WTC11 (cell line): ENCODE measurements at places on chromosomes 13 and 19. TPM values are rescaled to one million over a fixed set of nuclear protein-coding genes. Genes with fewer than 3 reads are reported as not detected.

Gene IGFL2
- not detected in 3 replicates for total RNA-seq

- peaks cover 9% of the 10 kb centered on the region for H3K36me3 ChIP-seq
- H3K4me3 ChIP-seq, result peak overlapping the region; percentile 98
- H3K27me3 ChIP-seq, result no peaks in the 10 kb centered on the region
- DNase-seq, result no peak
- peaks cover 14% of the 10 kb centered on the region for H3K4me1 ChIP-seq
These were observed 405 bp upstream of the ZNF569 start for GRCh38 chr19:37467608-37468090.

Gene LIM2
- not detected in 3 replicates for total RNA-seq

- H3K4me1 ChIP-seq, result peaks cover 35% of the 10 kb centered on the region
- peaks cover 25% of the 10 kb centered on the region for H3K36me3 ChIP-seq
- DNase-seq, result peak; percentile 84
- no peak overlapping the region for H3K27ac ChIP-seq
These were observed 2.5 kb upstream of the EEF2 start for GRCh38 chr19:3987619-3988371.

Gene ZNF426
- 27.1 to 30.3 TPM (median 27.2 TPM) in 3 replicates for total RNA-seq

Gene CLEC4G
- total RNA-seq, result 0.55 to 0.66 TPM (median 0.62 TPM) in 3 replicates

DNA sequence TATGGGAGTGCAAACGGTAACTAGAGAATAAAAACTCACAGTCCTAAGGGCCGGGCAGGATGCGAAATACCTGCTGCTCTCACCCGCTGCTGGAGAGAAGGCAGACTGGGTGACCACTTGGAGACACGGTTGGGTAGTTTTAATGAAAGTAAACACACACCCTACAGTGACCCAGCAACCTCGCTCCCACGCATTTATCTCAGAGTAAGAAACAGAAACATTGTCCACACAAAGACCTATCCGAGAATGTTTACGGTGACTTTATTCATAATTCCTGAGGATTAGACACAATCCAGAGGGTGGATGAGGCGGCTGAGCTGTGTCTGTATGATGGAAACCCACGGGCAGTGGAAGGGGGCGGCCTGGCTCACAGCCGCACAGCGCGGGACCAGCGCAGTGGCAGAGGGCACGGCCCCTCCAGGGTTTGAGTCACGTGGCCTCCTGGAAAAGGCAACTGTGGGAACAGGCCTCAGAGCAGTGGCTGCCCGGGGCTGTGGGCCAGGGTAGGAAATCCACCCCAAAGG, 73.5 kb upstream of the C13orf46 start:
- no peaks in the 10 kb centered on the region for H3K36me3 ChIP-seq
- peaks cover 20% of the 10 kb centered on the region for H3K4me1 ChIP-seq
- no peak overlapping the region for H3K4me3 ChIP-seq
- no peaks in the 10 kb centered on the region for H3K27me3 ChIP-seq
- no peak overlapping the region for H3K27ac ChIP-seq
- DNase-seq, result no peak

DNA sequence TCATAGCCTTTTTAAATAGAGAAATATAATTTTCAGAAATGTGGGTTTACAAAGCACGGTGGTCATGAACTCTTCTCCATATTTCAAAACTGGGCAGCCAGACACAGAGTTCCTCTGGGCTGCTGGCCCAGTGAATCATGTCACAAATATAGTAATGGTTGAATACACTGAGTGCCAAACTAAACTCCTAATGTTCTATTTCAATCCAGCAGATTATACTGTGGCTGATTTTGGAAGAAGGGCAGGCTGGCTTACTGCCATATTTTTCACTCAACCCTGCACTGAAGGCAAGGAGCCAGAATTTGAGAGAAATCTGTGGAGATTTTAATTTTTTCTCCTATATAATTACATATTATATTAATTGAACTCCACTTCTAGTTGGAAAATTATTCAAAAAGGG, 17.0 kb upstream of the PRR20A start:
- H3K36me3 ChIP-seq, result no peaks in the 10 kb centered on the region
- H3K27ac ChIP-seq, result no peak overlapping the region
- H3K27me3 ChIP-seq, result no peaks in the 10 kb centered on the region

Gene FFAR2
- total RNA-seq, result not detected in 3 replicates

Gene MBD3
- total RNA-seq, result 90.2 to 94.8 TPM (median 93.2 TPM) in 3 replicates

DNA sequence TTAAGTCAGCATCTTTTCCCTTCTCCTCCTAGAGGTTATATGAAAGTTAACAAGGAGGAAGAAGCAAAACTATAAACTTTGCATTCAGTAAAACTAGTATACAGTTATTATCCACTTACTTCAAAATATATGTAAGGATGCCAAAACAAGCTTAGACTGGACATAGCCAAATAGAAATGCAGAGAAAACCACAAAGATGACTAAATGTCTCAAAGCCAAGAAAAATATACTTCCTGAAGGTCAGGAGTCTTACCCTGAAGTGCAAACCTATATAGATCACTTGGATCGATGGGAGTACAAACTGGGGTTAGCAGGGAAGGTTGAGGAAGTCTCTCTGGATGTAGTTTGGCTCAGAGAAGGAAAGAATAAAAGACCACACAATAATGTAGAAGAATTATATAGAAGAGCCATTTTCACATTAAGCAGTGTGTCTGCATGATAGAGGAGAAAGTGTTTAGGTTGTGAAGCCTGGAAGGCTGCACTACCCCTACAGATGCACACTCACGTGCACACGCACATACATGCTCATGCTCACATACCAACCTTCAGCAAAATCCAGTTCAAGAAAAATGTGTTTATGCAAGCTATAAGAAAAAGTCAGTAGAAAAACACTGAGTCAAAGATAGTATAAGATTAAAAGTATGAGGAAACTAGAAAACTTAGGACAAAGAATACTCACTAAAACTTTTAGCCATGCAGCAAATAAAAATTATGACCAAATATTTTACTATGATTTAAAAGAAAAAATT, 112.1 kb upstream of the RXFP2 start:
- H3K27me3 ChIP-seq, result no peaks in the 10 kb centered on the region
- DNase-seq, result no peak
- no peak overlapping the region for H3K4me3 ChIP-seq
- peaks cover 3% of the 10 kb centered on the region; the same call in 1 of the 2 replicates for H3K36me3 ChIP-seq

Gene POU2F2
- 6.0 to 7.7 TPM (median 6.6 TPM) in 3 replicates for total RNA-seq

GRCh38 chr13:34731486-34731885, 210.6 kb upstream of the NBEA start:
- no peaks in the 10 kb centered on the region; the same call in 1 of the 2 replicates for H3K4me1 ChIP-seq
- H3K27me3 ChIP-seq, result no peaks in the 10 kb centered on the region

Gene SSC5D
- total RNA-seq, result 1.8 to 2.9 TPM (median 2.5 TPM) in 3 replicates

GRCh38 chr19:581399-582111, 8.1 kb upstream of the HCN2 start:
- DNase-seq, result no peak
- H3K27ac ChIP-seq, result no peak overlapping the region
- peaks cover 7% of the 10 kb centered on the region; the same call in 1 of the 2 replicates for H3K4me1 ChIP-seq
- no peak overlapping the region for H3K4me3 ChIP-seq
- H3K27me3 ChIP-seq, result no peaks in the 10 kb centered on the region
